Stimulated activated CD8-positive, alpha-beta memory T cell treated with anti-CD3 and anti-CD28 coated beads, Interleukin-12 subunit alpha, Interleukin-12 subunit beta, amount 100 ng/mL, for 4 hours (primary cell): ENCODE measurements at places on chromosomes 3 and 15.

DNA sequence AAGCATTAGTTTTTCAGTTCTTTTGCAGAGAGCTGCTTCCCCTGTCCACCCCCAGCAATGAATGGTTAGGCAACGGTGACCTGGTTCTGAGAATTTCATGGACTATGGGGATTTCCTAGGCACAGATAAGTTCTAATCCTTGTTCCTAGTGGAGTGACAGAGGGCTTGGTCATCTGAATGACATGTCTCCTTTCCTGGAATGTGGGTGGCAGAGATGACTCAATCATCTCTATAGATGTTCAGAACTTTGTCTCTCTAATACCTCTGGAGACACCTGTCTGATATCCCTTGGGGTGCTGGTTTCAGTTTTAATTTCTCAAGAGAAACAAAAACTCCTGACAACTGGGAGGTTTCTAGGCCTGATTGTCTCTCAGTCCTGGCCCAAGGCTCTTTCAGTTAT, 10.4 kb downstream of the PLA2G4E start:
- no peak for DNase-seq

- DNase-seq = no peak
Measured at GRCh38 chr3:131735544-131735943, 232.8 kb upstream of the MRPL3 start.

- no peak for DNase-seq
Measured at GRCh38 chr3:188453431-188454384, 299.8 kb downstream of the LPP start.

GRCh38 chr15:70491641-70492040, 271.7 kb downstream of the UACA start:
- DNase-seq = no peak
